Stimulated activated CD8-positive, alpha-beta memory T cell treated with anti-CD3 and anti-CD28 coated beads, Interleukin-4, amount 100 ng/mL, for 48 hours (primary cell): ENCODE measurements at places on chromosomes 12 and 14.

DNA sequence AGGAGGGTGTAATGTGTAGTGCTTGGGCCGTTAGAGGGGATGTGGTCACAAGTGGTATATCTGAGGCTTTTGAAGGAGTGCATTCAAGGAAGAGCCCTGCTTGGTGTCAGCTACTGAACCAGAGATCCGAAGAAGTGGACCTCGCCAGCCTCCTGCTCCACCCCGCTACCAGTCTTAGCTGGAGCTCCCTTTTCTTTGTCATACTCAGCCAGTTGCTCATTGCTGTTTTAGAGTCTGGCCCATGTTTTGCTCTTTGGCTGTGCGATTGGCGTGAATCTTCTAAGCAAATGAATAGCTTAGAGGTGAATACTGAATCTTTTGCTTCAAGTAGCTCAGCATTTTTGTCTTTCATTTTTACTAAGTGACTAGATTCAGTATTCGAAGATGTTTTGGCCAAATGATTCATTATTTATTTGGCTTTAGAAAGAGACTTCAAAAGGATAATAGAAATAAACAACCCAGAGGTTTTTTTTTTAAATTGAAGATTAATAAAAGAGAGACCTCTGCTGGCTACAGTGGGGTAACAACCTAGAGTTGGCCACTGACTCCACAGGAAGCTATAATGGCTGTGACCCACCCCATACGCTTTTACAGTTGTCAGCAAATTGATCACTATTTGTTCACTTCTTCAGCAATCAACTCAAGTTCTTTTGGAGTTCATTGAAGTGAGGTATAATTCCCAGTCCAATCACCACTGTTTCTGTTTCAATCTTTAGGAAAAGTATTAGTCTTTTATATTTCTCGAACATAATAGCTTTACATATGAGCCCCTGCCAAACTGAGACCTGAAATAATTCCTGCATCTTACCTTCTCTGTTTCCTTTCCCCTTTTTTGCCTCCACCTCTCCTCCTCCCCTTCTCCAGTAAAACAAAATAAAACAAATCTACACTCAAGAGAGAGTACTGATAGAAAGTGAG lies 19.9 kb downstream of the CDKN1B start:
- peak; percentile 59 for DNase-seq

- peak; percentile 11 for DNase-seq
Measured at GRCh38 chr12:1925684-1926006, 7.2 kb upstream of the CACNA2D4 start.

DNA sequence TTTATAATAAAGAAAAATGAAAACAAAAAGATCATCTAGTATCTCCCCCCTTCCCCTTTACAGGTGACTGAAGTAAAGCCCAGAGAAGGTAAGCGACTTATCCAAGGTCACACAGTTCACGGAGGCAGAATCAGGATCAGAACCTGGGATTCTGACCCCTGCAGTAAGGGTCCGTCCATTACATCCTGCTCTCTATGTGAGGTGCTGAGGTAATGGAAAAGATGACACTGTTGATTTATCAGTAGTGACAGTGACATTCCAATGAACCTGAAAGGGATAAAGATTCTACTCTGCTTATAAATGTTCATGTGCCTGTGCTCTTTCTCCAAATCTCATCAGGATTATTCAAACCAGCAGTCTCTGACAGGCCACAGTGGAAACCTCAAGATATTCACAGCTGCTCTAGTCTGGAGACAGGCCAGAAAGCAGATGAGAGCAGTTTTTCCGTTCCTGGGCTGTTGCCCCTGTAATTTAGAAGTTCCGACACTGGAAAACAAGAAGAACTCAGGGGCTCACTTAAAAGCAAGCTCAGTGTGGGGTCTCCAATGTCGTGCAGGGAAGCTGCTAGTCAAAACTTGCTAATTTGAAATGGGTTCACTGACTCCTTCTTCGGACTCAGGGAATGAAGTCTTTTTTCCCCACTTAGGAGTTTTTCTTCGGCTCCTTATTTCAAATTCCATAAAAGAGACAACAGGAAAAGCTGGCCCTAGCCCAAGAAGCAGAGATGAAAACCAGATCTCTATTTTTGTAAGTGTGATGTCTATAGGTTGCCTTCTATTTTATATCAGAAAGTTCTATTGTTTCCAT lies 131.8 kb upstream of the EEA1 start:
- no peak for DNase-seq

GRCh38 chr12:92570056-92570753 lies 132.6 kb upstream of the PLEKHG7 start:
- peak; percentile 53 for DNase-seq

DNA sequence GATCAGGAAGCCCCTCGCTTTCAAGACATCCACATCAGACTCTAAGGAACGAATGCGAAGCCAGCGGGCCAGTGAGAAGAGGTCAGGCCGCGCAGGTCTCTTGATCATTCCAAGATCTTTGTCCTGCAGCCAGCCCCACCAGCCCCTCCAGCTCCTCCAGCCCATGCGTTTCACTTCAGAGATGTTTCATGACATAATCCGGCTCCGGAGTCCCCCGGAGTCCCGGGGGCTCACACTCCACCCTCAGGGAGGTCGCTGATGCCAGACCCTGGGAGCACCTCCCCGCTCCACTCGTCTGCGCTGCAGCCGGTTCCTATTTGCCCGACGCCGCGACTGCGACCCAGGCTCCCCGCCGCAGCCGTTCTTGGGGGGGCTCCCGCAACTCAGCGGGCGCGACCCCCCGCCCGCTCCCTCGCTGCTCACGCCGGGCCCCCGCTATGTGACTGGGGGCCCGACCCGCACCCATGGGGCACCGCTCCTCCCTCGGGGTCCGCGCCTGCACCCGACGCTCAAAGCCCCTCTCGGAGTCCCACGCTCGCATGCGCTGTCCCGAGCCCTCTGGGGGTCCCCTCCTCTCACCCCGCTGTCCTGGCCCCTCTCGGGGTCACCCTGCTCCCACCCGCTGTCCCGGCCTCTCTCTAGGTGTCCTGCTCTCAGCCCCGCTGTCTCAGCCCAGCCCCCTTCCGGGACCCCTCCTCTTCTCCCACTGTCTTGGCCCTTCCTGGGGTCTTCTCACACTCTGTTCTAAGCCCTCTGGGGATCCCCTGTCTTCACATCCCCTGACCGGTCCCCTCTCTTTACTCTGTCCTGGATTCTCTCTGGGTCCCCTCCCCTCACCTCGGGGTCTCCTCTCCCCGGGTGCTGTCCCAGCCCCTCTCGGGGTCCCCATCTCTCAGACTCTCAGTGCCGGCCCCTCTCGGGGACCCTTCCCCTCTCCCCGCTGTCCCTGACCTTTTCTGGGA lies 1.1 kb downstream of the TAOK3 start:
- peak; percentile 35 for DNase-seq

DNA sequence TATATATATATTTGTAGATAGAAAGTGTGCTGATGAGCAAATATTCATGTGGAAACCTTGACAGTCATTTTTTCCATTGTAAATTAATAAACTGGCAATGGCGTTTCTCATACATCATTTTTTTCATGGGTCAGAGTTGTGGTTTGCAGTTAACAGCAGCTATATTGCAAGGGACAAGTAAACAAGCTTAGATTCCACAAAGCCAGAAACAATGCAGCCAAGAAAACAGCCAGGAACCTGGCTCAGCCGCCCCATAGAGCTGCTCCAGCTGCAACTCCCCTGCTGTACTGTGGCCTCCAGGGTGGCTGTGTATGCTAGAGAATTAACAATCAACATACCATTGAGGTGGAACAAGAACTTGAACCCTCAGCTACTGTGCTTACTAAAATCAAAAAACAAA lies 298.2 kb downstream of the TMEM132D start:
- DNase-seq = no peak

DNA sequence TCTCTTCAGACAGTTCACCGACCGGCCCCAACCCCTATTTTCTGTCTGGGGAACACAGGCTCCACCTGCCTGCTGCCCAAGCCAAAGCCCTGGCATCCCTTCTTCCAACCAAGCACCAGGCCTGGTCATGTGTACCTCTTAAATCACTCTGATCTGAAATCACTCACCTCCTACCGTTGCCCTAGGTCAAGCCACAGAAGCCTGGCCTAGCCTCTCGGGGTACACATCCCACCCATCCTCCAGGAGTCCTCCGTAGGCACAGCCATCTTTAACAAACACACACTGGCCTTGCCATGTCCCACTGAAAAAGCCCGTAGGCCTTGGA lies 81.8 kb downstream of the IRF2BPL start:
- no peak for DNase-seq

GRCh38 chr12:121620333-121620891 lies 5.9 kb upstream of the ORAI1 start:
- DNase-seq = no peak

DNA sequence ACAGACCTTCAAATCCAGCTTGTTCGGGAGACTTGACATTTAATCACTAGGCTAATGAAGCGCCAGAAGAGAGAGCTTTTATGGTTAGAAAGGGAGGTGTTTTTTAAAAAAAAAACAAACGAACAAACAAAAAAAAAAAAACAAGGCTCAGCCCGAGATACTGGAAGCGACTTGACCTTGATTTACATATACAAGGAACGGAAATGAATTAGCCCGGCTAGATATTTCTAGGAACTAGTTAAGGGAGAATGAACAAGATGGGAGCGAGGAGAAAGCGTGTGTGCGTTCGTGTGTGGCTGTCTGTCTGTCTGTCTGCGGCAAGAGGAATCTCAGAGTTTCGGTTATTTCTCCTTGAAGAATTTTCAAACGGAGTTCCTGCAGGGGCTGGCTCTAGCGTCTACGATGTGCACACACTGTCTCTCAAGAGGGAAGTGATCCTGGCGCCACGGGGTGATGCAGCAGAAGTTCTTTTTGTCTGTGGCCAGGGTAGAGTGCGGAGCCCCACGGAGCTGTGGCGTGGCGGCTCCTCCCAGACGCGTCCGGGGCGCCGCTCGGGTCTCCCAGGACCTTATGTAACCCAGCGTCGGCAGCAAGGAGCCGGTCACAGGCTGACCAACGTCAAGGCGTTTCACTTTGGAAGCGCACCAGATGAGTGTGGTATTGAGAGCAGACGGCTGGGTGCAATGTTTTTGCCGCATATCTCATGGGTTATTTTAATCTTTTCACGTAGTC lies 18.8 kb downstream of the SOCS2 start:
- DNase-seq = peak; percentile 49
